Stimulated activated CD8-positive, alpha-beta memory T cell treated with anti-CD3 and anti-CD28 coated beads, Interleukin-15, amount 100 ng/mL, for 48 hours (primary cell): ENCODE measurements at places on chromosomes 7 and 10.

GRCh38 chr10:127614484-127615017 is 65.4 kb downstream of the NPS start:
- DNase-seq, result no peak

DNA sequence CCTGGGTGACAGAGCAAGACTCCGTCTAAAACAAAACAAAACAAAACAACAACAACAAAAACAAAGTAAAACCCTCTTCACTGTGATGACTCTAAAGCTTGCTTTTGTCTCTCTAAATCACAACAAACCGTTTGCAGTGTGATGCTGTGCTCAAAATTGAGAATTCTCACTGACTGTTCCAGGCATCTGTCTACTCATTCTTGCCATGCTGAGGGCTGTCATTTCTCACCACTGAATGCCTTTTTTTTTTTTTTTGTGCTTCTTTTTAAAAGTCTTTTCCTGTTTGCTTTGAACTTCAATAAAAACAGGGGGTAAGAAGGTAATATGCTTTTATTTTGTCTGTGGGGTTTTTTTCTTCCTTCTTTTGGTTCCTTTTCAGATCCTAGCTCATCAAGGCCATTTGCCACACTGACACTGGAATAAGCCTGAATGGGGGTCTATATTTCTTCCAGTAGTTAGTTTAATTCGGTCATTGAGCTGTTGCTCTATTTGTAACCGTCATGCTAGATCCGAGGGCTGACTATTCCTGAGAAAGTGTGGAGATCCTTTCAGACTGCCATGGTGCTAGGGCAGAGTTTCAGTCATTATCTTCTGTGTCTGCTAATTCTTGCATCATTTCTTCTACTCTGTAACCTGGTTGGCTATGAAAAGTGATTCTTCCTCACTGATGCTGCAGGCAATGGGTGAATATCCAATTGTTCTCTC is 10.6 kb downstream of the FAS start:
- no peak for DNase-seq

DNA sequence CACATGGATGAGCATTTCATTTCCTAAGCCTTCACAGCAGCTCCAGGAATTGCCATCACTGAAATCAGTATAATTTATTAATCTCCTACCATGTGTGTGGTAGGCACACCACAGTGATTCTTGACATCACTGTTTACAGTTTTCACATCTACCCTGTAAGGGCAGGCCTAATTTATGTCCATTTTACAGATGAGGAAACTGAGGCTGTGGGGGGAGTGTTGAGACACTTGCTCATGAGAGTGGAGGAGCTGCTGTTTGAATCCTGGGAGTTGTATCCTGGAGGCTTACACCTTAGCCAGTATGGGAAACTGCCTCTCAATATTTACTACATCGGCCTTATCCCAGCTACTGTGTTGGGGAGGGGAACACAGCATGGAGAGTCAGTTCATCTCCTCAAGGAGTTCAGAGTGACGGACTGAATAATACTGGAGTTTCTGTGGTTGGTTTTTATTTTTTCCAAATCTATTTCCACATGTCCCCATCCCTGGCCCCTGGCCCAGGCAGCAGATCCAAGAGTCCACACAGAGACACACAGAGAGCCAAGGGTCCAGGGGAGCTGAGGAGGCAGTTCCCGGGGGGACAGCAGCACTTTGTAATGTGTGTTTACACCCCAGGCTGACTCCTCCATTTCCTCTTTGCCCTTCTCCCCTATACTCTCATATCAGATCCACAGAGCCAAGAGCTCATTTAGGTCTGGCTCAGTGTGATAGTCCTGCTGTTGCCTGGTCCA is 13.2 kb downstream of the UBTD1 start:
- no peak for DNase-seq

GRCh38 chr7:24299192-24299591 is 15.2 kb downstream of the NPY start:
- no peak for DNase-seq

- no peak for DNase-seq
Measured at GRCh38 chr7:106260136-106260561, 24.6 kb downstream of the NAMPT start.

DNA sequence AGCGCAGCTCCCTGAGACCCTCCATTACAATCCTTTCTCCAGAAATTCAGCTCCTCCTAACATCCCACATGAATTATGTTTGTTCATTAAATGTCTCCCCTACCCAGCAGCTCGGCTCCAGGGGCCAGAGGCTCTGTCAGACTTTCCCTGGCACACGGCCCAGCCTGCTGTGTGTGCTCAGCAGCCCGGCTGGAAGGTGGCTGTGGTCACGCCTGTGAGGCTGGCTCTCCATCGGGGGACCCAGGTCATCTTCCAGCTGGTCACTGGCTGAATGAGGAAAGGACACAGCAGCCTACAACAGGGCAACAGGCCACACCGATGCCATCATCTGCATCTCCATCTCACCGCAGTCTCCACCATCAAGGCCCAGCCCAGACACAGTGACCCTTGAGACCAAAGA is 219.8 kb downstream of the MAD1L1 start:
- DNase-seq, result no peak
